Activated CD4-positive, alpha-beta T cell treated with anti-CD3 and anti-CD28 coated beads, Interleukin-2, amount 50 U/mL, for 24 hours (primary cell): ENCODE measurements at places on chromosomes 5 and 9.
A peak's percentile ranks its signal among the peaks of the same experiment; 100 is the strongest.

GRCh38 chr9:126499005-126499910 is 114.5 kb upstream of the LMX1B start:
- no peak for DNase-seq

- no peak for DNase-seq
These were observed 6.2 kb downstream of the TBC1D9B start for GRCh38 chr5:179901462-179901861.

GRCh38 chr5:107402434-107403227 is 268.1 kb downstream of the EFNA5 start:
- DNase-seq = no peak

GRCh38 chr9:33426843-33427293 is 20.5 kb downstream of the AQP3 start:
- DNase-seq = no peak

DNA sequence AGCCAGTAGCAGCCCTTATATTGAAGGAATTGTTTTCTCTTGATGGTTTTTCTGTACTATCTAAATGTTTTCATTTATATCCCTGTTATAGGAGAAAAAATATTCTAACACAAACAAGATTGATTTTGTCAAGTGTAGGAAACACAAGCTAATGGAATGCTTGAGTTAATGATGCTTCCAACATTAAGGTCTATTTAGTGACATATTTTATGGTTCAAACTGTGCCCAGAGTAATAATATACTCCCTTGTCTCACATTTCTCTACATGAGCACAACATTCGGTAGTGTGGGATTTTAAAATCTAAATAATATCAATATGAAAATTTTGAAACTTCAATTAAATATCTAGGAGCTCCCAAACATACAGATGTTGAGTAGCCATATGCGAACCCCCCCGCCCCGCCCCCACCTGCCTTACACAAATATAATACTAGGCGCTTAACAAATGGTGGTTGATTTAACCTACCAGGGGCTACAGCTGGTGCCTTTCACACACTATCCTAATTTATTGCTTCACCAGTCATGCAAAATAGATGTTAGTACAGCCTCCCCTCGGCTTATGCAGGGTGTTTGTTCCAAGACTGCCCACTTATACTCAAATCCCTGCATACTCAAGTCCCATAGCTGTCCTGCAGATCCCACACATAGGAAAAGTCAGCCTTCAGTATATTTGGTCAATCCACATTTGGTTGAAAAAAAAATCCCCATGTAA is 124.1 kb upstream of the ACO1 start:
- DNase-seq = no peak

DNA sequence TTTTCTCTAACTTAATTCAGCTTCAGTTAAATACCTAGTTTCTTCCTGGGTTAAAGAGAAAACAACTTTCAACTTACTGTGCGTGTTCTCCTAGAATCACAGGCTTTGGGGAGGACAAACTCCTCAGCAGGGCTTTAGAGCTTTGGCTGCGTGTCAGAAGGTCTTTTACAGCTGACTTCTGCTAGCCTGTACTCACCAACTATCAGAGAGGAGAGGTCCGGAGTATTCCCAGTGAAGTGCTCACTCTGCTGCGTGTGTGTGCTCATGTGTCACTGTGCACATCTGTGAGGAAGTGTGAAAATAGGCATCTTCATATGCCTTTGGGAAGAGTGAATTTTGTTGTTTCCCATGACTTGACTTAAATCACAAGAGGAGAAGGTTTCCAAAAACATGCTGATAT is 423.2 kb upstream of the SGCD start:
- no peak for DNase-seq

DNA sequence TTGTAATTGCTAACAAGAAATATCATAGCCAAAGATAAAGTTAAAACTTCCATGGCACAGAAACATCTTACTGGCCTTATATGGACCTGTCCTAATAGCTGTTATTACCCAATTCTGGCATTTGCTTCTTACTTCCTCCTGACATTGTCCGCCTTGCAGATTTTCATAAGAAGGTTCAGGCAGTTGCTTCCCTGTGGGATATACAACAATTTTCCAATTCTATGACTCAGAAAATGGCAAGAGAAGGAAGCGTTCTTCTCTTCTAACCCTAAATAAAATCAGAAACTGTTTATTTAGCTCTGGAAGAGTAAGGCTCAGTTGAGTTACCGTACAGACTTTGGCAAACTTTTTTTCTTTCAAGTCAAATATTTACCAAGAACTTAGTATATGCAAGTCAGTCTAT is 1.7 kb downstream of the PRKAA1 start:
- no peak for DNase-seq

GRCh38 chr5:158393457-158393856 is 534.5 kb upstream of the CLINT1 start:
- no peak for DNase-seq

- no peak for DNase-seq
These were observed 92.1 kb downstream of the VCAN start for GRCh38 chr5:83563631-83564030.

- DNase-seq = no peak
These were observed 173.0 kb upstream of the MAP1B start for GRCh38 chr5:71934322-71934721.

GRCh38 chr9:93818827-93819472 is 136.2 kb downstream of the BARX1 start:
- DNase-seq = no peak

DNA sequence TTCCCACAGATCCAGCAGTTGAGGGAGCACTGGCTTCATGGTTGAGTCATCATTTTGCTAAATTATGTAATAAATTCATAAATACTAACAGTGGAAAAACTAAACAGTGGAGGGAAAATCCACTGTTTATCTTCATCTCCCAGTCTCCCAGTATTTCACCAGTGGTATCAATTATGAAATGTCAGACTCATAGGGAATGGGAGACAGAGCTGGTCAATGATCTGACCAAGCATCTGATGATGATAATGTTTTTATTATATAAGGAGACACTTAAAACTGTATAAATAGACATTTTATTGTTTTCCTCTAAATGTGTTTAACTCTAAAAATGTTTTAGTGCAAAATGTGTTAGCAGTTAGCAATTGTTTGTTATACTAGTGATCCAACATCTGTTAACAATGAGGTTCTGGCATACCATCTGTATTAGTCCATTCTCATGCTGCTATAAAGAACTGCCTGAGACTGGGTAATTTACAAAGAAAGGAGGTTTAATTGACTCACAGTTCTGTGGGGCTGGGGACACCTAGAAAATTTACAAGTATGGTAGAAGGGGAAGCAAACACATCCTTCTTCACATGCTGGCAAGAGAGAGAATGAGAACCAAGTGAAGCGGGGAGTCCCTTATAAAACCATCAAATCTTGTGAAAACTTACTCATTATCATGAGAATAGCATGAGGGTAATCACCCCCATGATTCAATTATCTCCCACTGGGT is 11.8 kb upstream of the REEP5 start:
- no peak for DNase-seq

- DNase-seq = no peak
These were observed 379.2 kb downstream of the ACTL7B start for GRCh38 chr9:108476574-108476973.

GRCh38 chr5:90940227-90940995 is 381.8 kb downstream of the ADGRV1 start:
- DNase-seq = peak; percentile 9

DNA sequence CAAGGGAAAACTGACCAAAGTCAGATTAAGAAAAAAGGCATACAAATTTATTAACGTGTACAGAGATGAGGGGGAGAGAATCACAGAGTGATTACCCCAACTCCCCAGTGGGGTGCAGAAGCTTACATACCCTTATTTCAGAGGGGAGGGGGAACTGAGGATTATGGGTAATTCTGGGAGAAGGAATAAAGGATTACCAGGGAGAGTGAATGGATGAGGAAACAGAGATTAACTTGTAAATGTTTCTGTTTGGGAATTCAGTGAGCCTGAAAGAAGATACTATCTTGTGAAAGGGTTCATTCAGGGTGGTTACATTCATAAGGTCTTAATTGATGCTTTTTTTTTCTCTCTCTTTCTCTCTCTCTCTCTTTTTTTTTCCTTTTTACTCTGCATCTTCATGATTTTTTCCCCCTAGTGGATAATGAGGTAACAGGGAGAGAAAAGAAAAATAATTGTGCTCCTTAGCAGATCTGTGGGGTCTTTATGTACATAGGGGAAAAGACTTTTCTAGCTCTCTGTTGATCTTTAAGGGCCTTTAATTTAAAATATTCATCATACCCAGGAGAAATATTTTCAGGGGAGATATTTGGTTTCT is 49.4 kb downstream of the TARS1 start:
- no peak for DNase-seq

DNA sequence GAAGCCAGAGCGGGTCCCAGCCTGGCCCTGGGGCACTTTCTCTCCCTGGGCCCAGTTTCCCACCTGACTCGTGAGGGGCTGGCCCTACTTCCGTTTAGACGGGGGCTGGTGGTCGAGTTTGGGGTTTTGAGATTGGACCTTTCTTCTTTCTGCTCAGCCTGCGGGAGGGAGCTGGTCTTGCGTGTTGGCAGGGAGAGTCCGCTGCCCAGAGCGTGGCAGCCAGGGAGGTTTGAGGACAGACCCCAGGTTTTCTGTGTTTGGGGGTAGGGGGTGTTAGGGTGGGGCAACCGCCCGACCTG is 6.0 kb upstream of the PITX1 start:
- no peak for DNase-seq

- no peak for DNase-seq
These were observed 1834.5 kb downstream of the EFNA5 start for GRCh38 chr5:105836268-105836667.

DNA sequence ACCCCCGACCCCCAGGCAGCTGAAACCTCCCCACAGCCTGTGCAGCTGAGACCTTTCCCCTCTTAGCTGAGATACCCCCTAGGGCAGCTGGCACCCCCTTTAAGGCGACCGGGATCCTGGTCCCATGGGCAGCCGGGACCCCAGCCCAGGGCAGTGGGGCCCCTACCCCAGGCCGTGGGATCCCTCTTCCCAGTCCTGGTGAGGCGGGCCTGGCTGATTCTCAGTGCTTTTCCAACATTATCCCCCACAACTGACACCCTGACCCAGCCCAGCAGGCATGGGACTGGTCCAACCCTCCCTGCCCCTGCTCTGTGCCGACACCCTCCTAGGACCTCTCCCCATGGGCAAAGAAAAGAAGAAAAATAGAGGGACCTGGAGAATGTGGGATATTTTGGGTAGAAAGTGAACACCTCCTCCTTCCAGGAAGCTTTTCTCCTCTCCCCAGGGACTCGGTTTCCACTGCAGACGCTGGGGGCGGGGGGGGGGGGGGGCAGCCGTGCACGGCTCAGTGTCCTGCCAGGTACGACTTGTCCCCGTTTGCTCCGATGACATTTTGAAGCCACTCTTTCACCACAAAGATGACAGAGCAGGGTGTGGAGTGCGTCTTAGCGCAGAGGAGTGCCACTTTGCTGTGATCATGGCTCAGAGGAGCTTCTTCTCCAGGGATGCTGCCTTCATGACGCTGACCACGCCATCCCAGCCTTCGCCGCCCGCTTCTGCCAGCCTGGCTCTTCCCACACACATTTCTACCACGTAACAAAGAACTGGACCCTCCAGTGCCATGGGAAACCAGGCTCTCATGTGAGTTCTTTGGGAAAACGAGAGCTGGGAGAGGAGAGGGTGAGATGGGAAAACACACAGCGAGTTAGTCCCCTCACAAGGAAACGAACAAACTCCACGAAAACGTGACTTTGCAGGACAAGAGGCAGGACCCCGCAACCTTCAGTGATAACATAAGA is 47.5 kb downstream of the MRPL36 start:
- no peak for DNase-seq

DNA sequence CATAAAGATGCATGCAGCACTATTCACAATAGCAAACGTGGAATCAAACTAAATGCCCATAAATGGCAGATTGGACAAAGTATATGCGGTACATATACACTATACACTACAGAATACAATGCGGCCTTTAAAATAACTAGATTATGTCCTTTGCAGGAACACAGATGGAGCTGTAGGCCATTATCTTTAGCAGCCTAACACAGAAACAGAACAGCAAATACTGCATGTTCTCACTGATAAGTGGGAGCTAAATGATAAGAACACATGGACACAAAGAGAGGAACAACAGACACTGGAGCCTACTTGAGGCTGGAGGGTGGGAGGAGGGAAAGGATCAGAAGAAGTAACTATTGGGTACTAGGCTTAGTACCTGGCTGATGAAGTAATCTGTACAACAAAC is 758.2 kb downstream of the TLE1 start:
- DNase-seq = no peak

GRCh38 chr9:4662989-4663792 is 1.1 kb downstream of the PLPP6 start:
- DNase-seq = no peak

DNA sequence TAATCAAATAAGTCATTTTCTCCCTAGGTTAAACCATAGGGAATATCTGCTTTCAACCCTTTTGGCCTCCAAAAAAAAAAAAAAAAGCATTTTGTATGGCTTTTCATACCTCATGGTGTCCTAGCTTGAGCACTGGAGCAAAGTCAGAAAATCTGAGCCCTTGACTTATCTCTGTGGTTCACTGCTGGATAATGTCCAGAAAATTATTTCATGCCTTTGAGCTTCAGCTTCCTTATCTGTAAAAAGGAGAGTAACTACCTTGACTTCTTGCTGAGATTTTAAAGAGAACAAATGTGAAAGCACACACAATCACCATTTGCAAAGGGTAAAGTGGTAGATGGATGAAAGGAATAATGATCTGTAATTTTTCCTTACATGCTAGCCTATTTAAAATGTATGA is 165.9 kb downstream of the ALDH1A1 start:
- no peak for DNase-seq

- DNase-seq = no peak
These were observed 22.6 kb downstream of the SEMA5A start for GRCh38 chr5:9523090-9523823.
